Sigmoid colon (tissue), 7 donors: ENCODE measurements at places on chromosomes 1 and 21. TPM values are rescaled to one million over a fixed set of nuclear protein-coding genes. Genes with fewer than 3 reads are reported as not detected.
A peak's percentile ranks its signal among the peaks of the same experiment; 100 is the strongest.

- H3K4me3 ChIP-seq, result no peak overlapping the region
- no peak for DNase-seq
- H3K27ac ChIP-seq, result peak overlapping the region; percentile 66
- no peaks in the 10 kb centered on the region for H3K27me3 ChIP-seq
- no peaks in the 10 kb centered on the region for H3K36me3 ChIP-seq
These were observed 107.1 kb downstream of the NIBAN1 start for GRCh38 chr1:184866991-184867788.

DNA sequence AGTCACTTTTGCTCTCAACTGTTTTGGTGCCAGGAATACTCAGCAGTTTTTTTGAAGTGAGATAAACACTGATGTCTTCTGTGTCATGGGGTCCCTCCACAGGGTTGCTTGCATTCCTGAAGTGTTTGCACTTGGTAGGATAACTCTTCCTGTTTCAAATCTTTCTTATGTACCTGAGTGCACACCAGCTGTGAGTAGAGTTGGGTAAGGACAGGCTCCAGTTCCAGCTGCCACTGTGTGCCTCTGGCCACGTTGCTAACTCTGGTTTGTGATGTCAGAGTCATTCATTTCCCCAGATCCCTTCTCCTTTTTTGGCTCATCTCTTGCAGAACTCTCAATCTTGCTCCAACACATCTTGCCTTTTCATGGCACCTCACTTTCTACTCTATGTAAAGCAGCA is 356.3 kb upstream of the B3GALT2 start:
- no peaks in the 10 kb centered on the region for H3K4me1 ChIP-seq
- no peaks in the 10 kb centered on the region for H3K36me3 ChIP-seq
- no peak for DNase-seq
- no peak overlapping the region for H3K27ac ChIP-seq
- H3K27me3 ChIP-seq, result no peaks in the 10 kb centered on the region
- no peak overlapping the region for H3K4me3 ChIP-seq

- H3K27ac ChIP-seq, result peak overlapping the region; percentile 99
- H3K4me3 ChIP-seq, result peak overlapping the region; percentile 97
These were observed 748 bp downstream of the PPP1R15B start for GRCh38 chr1:204410688-204411450.

GRCh38 chr1:112363636-112364035 is 32.4 kb upstream of the CTTNBP2NL start:
- no peaks in the 10 kb centered on the region for H3K27me3 ChIP-seq
- DNase-seq, result no peak
- H3K36me3 ChIP-seq, result no peaks in the 10 kb centered on the region
- peaks cover 28% of the 10 kb centered on the region for H3K4me1 ChIP-seq
- no peak overlapping the region for H3K4me3 ChIP-seq
- no peak overlapping the region for H3K27ac ChIP-seq

Gene CSF3R
- total RNA-seq, result 8.2 TPM

Gene HSPB7
- total RNA-seq, result 60.5 TPM

Gene LGR6
- total RNA-seq, result 0.14 TPM

DNA sequence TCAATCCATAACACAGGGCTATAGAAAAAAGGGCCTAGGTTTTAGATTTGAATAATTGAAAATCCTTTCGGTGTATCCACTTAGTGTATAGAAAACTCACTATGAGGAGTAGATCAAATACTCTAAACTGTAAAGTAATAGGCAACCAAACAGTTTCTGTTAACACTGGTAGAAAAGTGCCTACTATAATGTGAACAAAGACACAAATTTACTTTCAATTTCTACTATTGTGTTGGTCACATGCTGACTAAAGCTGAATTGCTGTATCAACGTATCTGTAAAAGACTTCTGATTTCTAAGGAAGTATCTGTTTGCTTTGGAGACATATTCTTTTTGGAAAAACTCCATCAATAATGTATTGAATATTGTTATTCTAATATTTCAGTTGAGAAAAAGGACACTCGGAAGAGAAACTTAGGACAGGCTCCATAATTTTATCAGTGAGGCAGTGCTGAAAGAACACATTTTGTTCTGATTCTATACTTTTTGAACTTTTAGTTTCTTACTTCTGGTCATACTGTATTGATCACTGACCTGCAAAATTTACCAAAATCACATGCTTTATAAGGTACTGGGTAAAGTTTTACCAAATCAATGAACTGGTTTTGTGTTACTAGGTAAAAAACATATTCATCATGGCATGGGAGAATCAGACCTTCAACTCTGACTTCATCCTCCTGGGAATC is at the start of gene OR2M5:
OR2M5 (plus strand) TSS at position 636 of the 686 bp plus-strand sequence; CDS start at position 636, 0 bp downstream.
- H3K36me3 ChIP-seq, result no peaks in the 10 kb centered on the region
- no peak within 1 kb of the TSS for H3K4me3 ChIP-seq
- no peak for DNase-seq
- no peaks in the 10 kb centered on the region for H3K27me3 ChIP-seq
- H3K4me1 ChIP-seq, result no peaks in the 10 kb centered on the region
- no peak within 1 kb of the TSS for H3K27ac ChIP-seq

Gene PDZK1IP1
- not detected for total RNA-seq

DNA sequence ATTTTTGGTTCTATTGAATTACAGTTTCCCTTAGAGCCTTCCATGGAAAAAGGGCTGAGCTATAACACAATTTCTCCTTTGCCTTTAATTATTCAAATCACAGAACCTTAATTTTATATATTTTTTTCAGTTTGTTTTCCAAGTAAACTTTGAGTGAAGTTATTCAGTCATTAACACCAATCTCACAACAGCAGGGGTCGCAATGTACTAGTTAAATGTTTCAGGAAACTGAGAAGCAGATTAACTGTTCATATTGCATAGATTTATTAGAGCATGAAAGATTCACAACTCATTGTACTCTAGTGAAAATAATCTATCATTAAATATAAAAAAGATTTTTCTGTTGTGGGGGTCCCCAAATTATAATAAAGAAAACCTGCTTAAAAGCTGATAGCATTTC is 64.1 kb downstream of the KIFAP3 start:
- DNase-seq, result no peak
- H3K27me3 ChIP-seq, result no peaks in the 10 kb centered on the region
- no peak overlapping the region for H3K27ac ChIP-seq

Gene BNIPL
- not detected for total RNA-seq

Gene OR2L13
- not detected for total RNA-seq

DNA sequence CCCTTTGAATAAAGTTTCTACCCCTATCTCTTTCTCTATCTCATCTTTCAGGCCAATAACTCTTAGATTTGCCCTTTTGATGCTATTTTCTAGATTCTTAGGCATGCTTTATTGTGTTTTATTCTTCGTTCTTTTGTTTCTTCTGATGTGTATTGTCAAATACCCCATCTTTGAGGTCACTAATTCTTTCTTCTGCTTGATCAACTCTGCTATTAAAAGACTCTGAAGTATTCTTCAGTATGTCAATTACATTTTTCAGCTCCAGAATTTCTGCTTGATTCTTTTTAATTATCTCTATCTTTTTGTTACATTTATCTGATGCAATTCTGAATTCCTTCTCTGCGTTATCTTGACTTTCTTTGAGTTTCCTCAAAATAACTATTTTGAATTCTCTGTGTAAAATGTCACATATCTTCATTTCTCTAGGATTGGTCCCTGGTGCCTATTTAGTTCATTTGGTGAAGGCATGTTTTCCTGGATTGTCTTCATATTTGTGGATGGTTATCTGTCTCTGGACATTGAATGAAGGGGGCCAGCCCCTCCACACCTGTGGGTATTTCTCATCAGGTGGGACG is 11.2 kb upstream of the CYP2J2 start:
- H3K27me3 ChIP-seq, result no peaks in the 10 kb centered on the region
- no peaks in the 10 kb centered on the region for H3K36me3 ChIP-seq
- H3K27ac ChIP-seq, result no peak overlapping the region
- H3K4me3 ChIP-seq, result no peak overlapping the region
- no peaks in the 10 kb centered on the region for H3K4me1 ChIP-seq

- H3K36me3 ChIP-seq, result no peaks in the 10 kb centered on the region
- H3K4me1 ChIP-seq, result no peaks in the 10 kb centered on the region
- no peak overlapping the region for H3K27ac ChIP-seq
- peaks cover 7% of the 10 kb centered on the region for H3K27me3 ChIP-seq
- H3K4me3 ChIP-seq, result no peak overlapping the region
These were observed 24.5 kb downstream of the TP73 start for GRCh38 chr1:3676581-3677470.

- H3K27me3 ChIP-seq, result no peaks in the 10 kb centered on the region
- no peak overlapping the region for H3K4me3 ChIP-seq
- no peak for DNase-seq
- H3K4me1 ChIP-seq, result no peaks in the 10 kb centered on the region
These were observed 58.3 kb upstream of the KIF26B start for GRCh38 chr1:245096311-245097066.

Gene NENF
- total RNA-seq, result 100 TPM

- no peaks in the 10 kb centered on the region for H3K36me3 ChIP-seq
- no peaks in the 10 kb centered on the region for H3K4me1 ChIP-seq
- H3K4me3 ChIP-seq, result no peak overlapping the region
- H3K27ac ChIP-seq, result peak overlapping the region; percentile 69
- no peaks in the 10 kb centered on the region for H3K27me3 ChIP-seq
- no peak for DNase-seq
These were observed 20.2 kb downstream of the SKI start for GRCh38 chr1:2248127-2248826.

Gene VANGL2
- total RNA-seq, result 3.8 TPM

Gene ITLN2
- total RNA-seq, result not detected

DNA sequence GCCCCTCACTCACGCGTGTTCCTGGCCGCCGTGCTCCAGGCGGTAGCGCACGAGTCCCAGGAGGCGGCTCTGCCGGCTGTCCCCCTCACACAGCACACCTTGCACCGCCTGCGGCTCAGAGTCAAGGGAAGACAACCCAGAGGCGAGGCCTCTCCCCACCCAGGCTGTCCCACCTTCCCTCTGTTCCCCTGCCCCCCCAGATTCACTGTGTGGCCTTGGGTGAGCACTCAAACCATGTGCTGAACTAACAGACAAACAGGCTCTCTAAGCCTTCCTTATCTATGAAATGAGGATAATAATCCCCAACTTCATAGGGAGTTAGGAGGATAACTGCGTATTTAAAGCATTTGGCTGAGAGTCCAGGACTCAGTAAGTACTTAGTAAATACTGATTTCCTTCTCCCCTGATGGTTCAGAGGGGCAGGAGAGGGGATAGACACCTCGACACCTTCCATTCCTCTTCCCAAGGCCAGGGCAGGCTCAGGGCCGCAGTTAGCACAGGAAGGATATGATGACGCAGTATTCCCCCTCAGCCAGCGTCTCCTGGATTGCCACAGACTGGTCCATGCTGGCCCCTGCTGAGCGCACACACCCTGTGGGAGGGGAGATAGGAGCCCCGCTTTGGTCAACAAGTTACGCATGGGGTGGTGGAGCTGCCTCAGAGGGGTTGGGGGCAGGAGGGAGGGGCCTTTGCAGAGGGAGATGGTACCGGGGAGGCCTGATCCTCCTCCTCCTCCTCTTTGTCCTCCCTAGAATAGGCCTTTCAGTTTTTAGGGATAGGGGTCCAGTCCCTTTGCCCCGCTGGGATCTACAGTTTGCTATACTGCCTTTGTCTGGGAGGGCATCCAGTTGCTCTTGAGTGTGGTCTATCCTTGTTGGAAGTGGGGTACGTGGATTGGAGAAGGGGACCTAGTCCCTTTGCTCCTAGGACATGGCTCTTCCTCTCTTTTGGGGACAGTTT is 830 bp downstream of the INPP5B start:
- H3K4me3 ChIP-seq, result peak overlapping the region; percentile 75
- H3K36me3 ChIP-seq, result peaks cover 38% of the 10 kb centered on the region
- H3K4me1 ChIP-seq, result peaks cover 27% of the 10 kb centered on the region
- peak; percentile 89 for DNase-seq
- no peaks in the 10 kb centered on the region for H3K27me3 ChIP-seq
- H3K27ac ChIP-seq, result peak overlapping the region; percentile 89

Gene COL8A2
- 4.8 TPM for total RNA-seq

Gene IGFN1
- total RNA-seq, result 0.55 TPM

GRCh38 chr1:7298145-7298544 is 473.0 kb upstream of the VAMP3 start:
- no peak overlapping the region for H3K27ac ChIP-seq
- H3K4me3 ChIP-seq, result no peak overlapping the region
- H3K36me3 ChIP-seq, result no peaks in the 10 kb centered on the region
- H3K27me3 ChIP-seq, result no peaks in the 10 kb centered on the region
- DNase-seq, result no peak

DNA sequence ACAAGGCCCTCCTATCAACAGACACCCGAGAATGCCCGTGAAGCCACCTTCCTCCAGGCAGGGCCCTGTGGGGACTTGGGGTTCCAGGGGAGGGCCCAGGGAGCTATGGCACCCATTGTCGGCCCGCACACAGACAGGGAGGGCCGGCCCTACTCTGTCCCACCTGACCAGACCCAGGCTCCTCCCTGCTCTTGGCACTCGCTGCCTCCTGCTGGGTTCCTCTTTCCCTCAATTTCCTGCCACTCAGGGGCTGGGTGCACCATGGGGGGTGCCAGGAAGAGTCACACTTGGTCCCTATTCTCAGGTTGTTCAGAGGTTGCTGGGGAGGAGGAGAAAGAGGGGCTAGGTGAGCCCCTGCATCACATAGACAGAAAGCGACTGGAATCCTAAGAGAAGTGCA is 8.0 kb upstream of the OXCT2 start:
- no peak for DNase-seq
- no peak overlapping the region for H3K4me3 ChIP-seq
- H3K4me1 ChIP-seq, result no peaks in the 10 kb centered on the region
- no peaks in the 10 kb centered on the region for H3K36me3 ChIP-seq

Gene MYOG
- not detected for total RNA-seq

Gene FGR
- total RNA-seq, result 11.4 TPM

Gene CFHR1
- not detected for total RNA-seq

GRCh38 chr1:18118491-18118890 is 10.9 kb downstream of the IGSF21 start:
- H3K27me3 ChIP-seq, result no peaks in the 10 kb centered on the region
- no peaks in the 10 kb centered on the region for H3K36me3 ChIP-seq
- DNase-seq, result no peak
- no peaks in the 10 kb centered on the region for H3K4me1 ChIP-seq
- H3K27ac ChIP-seq, result no peak overlapping the region

Gene SPRR1B
- not detected for total RNA-seq

Gene EPHB2
- total RNA-seq, result 4.4 TPM

DNA sequence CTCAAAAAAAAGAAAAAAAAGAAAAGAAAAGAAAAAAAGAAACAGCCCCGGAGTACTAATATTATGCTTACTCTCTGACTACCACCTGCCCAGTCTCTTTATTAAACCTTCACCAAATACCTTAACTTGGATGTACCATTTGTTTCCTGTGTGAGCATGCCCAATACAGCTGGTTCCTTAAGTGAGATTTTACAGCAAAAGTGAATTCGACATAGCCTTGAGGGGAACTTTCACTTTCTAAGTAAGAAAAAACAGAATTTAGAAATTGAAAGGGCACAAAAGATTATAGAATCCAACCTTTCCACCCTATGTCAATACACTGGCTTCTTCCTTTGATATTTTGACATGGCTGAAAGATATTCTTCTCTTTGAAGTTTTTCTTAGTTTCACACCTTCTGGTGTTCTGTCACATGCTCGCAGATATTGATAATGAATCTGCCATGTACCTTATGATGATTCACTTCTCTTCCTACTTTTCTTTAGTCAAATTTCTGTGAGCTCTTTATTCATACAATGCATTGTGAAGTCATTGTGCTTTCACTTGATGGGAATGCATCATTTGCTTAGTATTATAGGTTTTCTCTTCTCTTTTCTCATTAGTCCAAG is 5.2 kb upstream of the GIPC2 start:
- no peak overlapping the region for H3K4me3 ChIP-seq
- DNase-seq, result no peak
- H3K27ac ChIP-seq, result no peak overlapping the region

- H3K36me3 ChIP-seq, result no peaks in the 10 kb centered on the region
- no peak for DNase-seq
- no peaks in the 10 kb centered on the region for H3K4me1 ChIP-seq
- no peak overlapping the region for H3K4me3 ChIP-seq
- no peaks in the 10 kb centered on the region for H3K27me3 ChIP-seq
- no peak overlapping the region for H3K27ac ChIP-seq
These were observed 264.3 kb upstream of the PLD5 start for GRCh38 chr1:242788771-242789170.
